ENCODE measurements at places on chromosomes 2 and 18.

- DNase-seq = peak; percentile 56
Measured at GRCh38 chr18:79600141-79600540, 79.5 kb upstream of the CTDP1 start.

GRCh38 chr2:11416186-11416585 lies 49.8 kb downstream of the E2F6 start:
- no peak for DNase-seq

DNA sequence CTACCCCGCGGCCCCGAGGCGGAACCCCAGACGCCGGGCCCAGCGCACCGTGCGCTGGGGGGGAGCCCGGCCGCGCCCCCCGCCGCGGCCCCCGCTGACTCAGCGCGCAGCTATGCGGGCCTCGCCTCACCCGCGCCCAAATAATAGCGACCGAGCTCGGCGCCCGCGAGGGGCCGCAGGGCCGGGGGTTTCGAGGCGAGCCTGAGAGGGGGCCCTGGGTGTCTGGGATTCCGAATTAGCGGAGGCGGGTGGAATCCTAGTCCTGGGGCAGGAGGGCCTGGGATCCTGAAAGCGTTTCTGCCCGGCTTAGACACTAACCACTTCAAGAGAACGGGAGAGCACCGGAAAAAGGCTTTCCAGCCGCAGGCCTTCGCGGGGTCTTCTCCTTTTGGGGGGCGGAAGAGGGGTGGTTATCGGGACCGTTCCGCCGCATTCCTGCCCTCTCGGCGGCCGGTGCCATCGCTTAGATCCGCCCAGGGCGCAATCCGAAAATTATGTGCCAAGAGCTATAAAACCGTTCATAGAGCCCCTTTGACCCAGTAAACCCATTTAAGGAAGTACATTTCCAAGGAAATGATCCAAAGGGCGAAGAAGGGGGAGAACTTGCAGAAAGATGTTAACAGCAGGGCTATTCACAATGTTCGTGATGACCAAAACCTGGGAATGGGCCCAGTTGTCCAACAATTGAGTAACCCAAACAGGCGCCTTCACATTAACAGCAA lies 681 bp upstream of the ROCK2 start:
- peak; percentile 85 for DNase-seq

DNA sequence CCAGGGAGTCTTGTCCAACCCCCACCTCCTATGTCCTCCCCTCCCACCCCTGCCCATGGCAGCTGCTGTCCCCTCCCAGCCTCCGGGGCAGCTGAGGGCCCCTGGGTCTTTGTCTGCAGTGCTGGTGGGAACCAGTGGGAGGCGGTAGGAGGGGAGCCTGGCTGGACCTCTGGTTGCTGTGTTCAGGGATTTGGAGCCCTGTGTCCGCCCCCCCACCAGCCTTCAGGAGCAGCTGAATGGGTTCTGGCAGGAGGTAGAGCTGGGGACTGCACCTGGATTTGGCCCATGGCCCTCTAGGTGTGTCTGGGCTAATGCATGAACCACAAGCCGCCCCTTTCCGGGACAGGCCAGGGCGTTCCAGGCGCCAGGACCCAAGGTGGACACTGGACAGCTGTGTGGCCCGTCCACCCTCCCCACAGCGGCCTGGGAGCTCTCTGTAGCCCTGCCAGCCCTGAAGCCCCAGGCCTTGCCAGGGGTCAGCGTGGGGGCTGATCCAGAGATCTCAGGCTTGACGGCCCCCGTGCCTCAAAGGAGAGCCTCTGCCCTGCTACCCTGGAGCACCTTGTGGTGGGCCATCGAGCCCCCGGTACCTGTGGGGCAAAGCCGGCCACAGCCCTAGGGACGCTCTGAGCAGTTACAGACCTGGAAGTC lies 25.4 kb downstream of the GPC1 start:
- DNase-seq = peak; percentile 76

- no peak for DNase-seq
Measured at GRCh38 chr2:101818531-101819451, 121.3 kb downstream of the MAP4K4 start.

GRCh38 chr2:134413430-134413829 lies 159.6 kb downstream of the MGAT5 start:
- no peak for DNase-seq

- DNase-seq = no peak
Measured at GRCh38 chr2:179410552-179411356, 146.1 kb upstream of the SESTD1 start.

DNA sequence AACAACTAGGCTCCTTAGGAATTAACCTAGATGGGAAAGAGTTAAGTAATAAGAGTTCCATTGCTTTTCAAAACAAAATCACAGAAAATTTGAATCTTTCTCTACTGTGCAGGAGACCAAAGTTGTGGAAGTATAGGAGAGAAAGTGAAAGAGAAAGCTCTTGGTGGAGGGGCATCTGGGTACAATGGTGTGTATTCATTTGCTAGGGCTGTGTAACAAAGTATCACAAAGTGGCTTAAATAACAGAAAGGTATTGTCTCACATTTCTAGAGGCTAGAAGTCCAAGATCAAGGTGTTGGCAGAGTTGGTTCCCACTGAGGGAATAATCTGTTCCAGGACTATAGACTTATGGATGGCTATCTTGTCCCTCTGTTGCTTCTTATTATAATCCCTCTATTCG lies 50.5 kb upstream of the GORASP2 start:
- no peak for DNase-seq

GRCh38 chr18:23135550-23136325 lies 453 bp downstream of the CABLES1 start:
- peak; percentile 82 for DNase-seq

DNA sequence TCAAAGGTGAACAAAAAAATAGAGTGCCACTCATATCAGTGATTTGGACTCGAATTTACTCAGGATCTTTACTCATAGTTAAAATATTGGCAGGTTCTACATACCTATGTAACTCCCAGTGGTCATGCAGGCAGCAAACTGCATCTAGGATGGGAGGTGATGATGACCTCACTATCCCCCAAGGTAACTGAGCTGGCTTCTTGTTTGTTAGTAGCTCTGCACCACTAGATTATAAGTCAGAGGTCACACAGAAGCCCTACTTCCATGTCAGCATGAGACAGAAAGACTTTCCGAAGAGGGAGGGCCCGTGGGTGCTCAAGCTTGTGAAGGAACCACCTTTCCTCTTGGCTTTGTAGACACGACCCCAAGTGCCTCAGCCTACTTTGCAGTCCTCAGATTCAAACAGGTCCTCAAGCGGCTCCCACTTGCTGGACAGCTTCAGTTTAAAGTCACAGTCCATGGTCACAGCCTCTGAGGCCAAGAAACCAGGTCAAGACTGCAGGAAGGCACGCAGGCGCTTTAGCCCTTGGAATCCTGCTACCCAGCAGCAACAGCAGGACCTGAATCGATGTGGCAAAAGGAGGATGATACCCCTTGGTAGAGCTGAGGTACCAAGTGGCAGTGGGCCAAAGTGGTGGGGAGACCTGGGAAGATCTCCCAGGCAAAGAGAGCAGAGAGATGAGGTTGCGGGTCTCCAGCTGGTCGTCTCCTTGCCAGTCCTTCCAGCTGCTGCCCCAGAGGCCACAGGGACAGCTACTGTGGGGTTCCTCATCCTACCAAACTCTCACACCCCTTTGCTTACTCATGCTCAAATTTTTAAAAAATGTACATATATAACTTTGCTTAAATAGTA lies 4.3 kb downstream of the NTSR2 start:
- peak; percentile 51 for DNase-seq

GRCh38 chr2:231512222-231512621 lies 18.0 kb downstream of the NMUR1 start:
- peak; percentile 75 for DNase-seq

DNA sequence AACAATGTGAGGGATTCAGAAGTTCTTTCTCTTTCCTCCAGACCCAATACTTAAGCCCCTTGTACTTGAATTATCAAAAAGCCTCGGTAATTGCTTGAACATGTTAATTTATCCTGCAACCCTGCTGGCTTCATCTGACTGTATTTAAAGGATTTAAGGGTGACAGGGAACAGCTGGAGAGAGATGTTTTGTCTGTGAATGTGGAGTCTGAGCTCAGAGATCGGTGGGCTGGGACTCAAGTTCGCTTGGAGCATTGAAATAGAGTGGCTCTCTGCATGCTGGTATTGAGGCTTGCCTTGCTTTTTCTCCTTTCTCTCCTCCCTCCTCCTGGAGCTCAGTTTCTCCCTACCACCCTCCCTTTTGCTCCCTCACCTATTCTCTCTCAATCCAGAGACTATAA lies 73.6 kb downstream of the BOD1L2 start:
- DNase-seq = no peak

DNA sequence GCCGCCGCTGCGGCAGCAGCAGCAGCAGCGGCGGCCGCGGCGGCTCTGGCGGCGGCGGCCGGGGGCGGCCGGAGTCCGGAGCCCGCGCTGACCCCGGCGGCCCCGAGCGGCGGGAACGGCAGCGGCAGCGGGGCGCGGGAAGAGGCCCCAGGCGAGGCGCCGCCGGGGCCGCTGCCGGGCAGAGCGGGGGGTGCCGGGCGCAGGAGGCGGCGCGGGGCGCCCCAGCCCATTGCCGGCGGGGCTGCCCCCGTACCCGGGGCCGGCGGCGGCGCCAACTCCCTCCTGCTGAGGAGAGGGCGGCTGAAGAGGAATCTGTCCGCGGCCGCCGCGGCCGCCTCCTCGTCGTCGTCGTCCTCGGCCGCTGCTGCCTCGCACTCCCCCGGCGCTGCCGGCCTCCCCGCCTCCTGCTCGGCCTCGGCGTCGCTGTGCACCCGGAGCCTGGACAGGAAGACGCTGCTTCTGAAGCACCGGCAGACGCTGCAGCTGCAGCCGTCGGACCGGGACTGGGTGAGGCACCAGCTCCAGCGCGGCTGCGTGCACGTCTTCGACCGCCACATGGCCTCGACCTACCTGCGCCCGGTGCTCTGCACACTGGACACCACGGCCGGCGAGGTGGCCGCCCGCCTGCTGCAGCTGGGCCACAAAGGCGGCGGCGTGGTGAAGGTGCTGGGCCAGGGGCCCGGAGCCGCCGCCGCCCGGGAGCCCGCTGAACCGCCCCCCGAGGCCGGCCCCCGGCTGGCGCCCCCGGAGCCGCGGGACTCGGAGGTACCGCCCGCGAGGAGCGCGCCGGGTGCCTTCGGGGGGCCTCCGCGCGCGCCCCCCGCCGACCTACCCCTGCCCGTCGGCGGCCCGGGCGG lies 646 bp downstream of the PHLPP1 start:
- peak; percentile 90 for DNase-seq

GRCh38 chr2:48812416-48812815 lies 56.9 kb upstream of the LHCGR start:
- DNase-seq = no peak

- DNase-seq = no peak
Measured at GRCh38 chr2:62966991-62967390, 83.6 kb upstream of the OTX1 start.

DNA sequence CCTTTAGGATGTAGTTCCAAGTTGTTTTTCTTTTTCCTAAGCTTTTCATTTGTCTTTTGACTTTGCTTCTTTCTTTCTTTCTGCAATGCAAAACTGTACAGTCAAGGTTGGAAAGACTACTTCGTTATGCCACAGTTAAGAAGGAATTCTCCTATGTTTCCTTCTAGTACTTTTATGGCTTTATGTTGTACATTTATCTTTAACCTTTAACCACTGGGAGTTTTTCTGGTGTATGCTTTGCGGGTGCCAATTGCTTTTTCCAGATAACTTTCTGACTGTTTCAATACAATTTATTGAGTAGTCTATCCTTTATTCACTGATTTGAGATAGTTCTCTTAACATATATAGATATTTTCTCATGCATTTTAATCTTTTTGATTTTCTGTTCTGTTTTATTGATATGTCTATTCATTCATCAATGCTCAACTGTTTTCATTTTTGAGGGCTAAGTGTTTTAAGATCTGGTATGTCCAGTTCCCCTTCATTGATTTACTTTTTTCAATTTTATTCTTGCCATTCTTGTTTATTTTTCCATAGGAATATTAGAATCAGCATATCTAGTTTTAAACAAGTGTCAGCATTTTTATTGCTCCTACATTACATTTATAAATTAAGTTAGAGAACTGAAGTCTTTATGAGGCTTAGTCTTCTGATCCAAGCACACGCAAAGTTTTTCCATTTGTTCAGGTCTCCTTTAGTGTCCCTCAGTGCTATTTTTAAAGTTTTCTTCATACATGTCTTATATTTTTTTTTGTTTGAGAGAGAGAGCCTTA lies 49.9 kb upstream of the COX7A2L start:
- no peak for DNase-seq

DNA sequence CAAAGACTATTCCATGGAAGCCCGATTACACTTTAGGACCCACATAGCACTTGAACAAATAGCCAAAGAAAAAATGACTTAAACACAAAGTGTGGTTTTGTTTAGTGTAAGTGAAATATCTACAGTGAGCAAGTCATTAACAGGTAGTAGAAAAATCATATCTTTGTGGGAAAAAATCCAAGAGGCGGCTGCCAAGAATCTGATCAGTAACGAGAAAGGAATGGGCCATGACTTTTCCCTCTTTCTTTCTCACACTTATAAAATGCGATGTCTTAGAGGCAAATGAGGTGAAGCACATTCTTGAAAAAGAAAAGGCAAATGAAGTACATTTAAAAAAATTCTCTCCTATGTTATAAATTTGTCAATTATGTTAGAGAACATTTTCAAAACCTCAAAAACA lies 12.9 kb upstream of the GEMIN6 start:
- no peak for DNase-seq

DNA sequence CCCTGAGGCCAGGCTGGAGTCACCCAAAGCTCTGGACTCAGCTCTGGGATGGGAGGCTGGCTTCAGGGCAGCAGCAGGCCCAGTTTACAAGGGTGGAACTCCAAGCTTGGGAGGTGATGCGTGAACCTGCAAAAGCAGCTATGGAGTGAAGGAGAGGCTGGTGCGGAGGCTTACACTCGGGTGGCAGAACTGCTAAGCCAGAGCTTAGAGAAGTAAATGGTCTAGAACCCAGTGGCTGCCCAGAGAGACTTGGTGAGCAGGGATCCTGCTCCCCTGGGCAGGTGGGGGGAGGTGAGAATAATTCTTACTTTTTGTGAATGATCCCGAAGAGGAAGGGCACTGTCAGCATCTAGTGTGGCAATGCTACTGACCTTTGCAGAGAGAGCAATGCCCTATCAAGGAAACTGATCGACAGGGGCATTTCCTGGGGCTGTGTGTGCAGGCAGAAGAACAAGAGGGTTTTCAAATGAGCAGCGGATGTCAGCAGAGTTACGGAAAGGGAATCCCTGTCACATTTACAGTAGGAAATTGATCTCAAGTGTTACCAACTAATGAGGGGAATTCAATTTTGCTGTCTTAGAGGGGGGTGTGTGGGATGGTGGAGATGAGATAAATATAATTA lies 80.4 kb downstream of the TGFA start:
- DNase-seq = no peak

DNA sequence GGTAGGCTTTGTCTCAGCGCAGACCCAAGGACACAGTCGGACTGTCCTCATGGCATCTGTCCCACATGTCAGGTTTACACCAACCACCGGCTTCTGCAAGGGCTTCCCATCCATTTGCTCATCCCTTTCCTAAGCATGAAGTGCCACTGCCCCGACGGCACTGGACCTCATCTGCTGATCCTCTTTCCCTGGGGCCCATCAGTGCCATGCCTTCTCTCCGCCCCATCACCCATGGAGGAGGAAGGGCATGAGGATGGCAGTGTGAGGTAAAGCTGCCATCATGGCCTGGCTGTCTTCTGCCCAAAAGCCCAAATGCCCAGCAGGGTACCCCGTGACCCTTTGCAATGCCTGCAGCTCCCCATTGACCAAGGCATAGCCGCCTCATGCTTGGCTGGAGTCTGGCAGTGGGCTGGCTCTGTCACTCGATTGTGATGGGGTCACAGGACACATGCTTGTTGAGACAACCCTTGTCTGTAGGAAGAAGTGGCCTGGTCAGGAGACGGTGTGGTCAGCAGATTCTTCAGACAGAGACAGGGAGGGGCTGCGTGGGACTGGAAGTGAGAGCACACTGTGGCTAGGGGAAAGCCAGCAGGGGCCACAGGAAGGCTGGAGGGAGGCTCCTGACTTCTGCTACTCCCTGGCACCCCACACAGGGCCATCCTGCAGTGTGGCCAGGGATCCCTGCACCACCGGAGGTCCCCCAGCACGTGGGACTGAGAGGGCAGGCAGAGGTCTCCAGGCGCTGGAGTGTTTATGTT lies 493.7 kb upstream of the HS6ST1 start:
- peak; percentile 59 for DNase-seq
